Fibroblast of lung (primary cell): ENCODE measurements at places on chromosomes 4 and X. TPM values are rescaled to one million over a fixed set of nuclear protein-coding genes. Genes with fewer than 3 reads are reported as not detected.
A peak's percentile ranks its signal among the peaks of the same experiment; 100 is the strongest.

DNA sequence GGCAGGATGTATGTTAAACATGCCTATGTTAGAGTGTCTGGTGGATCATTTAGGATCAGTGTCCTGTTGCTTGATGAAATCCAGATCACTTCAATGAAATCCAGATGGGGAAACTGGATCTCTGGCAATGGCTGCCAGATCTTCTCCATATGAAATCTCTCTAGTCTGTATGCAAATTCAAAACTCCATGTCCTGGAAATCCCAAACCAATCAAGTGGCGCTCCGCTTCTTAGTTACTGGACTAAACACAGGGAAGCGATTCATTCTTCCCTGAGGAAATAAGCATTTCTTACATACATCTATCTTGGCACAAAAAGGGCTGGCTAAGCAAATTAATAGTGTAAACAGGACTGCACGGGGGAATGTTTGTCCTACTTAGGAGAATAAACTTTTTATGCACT, 94.9 kb downstream of the HDAC8 start:
- no peak for DNase-seq

GRCh38 chr4:125710766-125711165, 396.0 kb downstream of the FAT4 start:
- no peak for DNase-seq

DNA sequence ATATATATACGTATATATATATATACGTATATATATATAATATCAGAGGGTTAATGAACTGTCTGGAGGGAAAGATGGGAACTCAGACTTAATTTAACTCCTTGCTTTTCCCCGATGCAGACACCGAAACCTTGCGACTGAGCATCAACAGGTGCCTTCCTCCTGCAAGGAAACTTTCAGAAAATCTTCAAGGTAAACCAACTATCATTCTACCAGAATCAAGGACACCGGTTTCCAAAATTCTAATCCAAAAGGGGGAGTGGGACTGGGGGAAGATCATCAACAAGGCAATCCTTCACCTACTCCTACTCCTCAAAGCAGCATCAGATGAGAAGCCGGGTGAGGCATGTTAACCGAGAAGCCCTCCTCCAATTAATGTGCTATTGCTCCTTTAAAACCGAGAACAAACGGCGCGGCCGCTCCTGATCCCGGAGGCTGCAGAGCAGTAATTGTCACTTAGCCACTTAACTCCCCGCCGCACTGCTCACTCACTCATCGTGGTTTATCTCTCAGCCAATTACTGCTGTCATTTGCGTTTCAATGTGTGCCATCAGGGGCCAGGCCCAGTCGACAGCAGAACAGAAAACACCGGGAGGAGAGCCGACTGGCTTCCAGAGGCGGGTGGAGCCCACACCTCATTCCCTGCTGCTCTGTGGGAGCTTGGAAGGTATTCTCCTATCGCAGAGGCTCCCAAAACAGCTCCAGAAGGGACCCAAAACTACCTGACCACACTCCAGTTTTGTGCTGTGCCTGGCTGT, 61.7 kb downstream of the MAML3 start:
- no peak for DNase-seq

DNA sequence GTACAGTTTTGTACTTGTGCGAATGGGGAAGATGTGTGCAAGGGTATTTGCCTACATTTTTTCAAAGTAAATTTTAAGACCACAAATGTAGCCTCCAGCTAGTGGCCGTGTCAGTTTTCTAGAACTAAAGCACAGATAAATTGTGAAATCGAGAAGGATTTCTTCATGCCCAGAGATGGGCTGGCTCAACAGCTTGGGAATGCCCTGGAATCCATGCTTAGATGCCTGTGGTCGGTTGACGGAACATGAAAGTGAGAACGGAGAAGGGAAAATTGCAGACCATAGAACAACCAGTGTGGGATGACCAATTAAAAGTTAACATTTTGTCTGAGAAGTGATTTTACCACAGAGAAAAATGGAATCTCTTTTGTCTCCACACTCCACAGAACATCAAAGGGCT, 73.2 kb upstream of the VCX2 start:
- no peak for DNase-seq

- peak; percentile 65 for DNase-seq
These were observed 11.6 kb upstream of the BMP2K start for GRCh38 chr4:78764498-78764961.

DNA sequence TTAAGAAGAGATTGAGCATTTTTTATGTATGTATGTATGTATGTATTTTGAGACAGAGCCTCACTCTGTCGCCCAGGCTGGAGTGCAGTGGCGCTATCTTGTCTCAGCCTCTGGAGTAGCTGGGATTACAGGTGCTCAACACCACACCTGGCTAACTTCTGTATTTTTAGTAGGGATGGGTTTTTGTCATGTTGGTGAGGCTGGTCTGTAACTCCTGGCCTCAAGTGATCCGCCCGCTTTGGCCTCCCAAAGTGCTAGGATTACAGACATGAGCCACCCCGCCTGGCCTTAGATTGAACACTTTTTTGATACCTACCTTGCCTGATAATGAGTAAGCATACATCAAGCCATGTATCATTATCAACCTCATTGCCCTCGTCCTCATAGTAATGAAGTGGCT, 2.7 kb downstream of the N4BP2 start:
- DNase-seq, result no peak

DNA sequence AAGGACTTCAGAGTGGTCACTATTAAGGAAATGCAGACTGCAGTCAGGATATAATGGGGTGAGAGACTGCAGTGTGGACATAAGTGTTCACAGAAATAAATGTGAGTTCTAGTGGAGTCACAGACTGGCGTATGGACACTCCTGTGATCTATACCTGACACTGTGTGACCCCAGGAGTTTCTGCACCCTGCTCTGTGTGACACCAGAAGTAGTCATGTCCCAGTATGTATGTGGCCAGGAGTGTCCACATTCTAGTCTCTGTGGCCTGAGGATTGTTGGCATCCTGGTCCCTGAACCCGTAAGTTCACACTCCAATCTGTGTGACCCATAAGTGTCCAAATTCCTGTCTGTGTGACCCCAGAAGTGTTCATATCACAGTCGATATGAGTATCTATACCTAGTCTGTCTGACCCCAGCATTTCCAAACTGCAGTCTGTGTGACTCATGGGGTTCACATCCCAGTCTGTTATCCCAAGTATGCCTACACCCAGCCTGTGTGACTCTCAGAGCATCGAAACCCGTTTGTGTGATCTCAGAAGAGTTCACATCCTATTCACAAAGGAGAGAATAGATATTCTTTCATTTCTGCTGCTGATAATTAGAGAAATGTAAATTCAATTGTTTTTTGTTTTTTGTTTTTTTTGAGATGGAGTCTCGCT, 16.3 kb downstream of the WDR13 start:
- no peak for DNase-seq

- no peak for DNase-seq
These were observed 29.3 kb upstream of the ABCG2 start for GRCh38 chr4:88187766-88188165.

- DNase-seq, result no peak
These were observed 109.5 kb downstream of the CDKL5 start for GRCh38 chrX:18534949-18535348.

DNA sequence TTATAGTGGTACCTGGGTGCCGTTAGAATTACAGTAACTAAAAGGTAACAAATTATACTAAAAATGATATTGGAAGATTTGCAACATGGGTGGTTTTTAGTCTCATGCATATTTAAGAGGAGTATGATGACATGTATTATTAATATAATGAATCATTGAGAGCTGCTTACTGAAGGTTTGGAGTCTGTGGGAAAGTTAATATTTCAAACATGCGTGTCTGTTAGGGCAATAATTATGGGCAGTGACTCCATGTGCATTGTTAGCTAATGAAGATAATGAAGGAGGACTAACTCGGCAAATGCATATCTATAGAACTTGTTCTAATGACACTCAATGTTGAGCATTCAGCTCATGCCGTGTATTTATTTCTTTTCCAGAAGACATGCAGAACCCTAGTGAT, 47.1 kb downstream of the MTHFD2L start:
- DNase-seq, result no peak

DNA sequence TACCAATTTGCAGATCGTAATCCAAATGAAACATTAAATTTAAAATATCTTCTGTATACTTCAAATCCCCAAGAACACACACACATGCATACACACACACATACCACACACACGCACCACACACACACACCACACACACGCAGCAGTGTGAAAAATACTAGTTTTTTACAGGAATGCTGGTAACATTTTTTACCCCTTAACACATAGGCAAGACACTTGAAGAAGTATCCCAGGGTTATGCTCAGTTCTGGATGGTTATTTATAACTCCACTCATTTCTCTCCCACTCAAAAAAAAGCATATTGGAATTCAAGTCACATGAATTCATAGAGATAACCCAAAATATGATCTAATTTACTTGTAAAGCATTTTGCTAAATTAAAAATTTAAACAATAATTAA, 325.5 kb upstream of the SLC7A11 start:
- DNase-seq, result no peak

DNA sequence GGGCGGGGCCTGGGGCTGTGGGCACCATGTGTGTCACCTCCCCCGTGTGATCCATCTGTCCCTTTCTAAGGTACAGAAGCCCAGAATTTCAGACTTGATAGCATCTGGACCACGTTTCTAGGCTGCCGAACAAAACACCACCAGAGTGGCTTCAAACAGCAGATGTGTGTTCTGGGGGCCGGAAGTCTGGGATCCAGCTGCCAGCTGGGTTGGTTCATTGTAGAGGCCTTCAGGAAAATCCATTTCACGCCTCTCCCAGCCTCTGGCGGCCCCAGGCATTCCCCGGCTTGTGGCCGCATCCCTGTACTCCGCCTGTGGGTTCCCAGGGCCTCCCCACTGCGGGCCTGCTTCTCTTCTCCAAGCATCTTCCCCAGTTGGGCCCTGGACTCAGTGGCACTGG, 39.6 kb upstream of the GPR78 start:
- no peak for DNase-seq

Gene PNMA6A
- total RNA-seq, result 3.1 and 3.3 TPM in 2 replicates

Gene IL2
- total RNA-seq, result not detected in 2 replicates

Gene PHOX2B
- not detected in 2 replicates for total RNA-seq

Gene C1QTNF7
- total RNA-seq, result 1.5 and 3.0 TPM in 2 replicates
